ENCODE measurements at places on chromosomes 3 and 15.

DNA sequence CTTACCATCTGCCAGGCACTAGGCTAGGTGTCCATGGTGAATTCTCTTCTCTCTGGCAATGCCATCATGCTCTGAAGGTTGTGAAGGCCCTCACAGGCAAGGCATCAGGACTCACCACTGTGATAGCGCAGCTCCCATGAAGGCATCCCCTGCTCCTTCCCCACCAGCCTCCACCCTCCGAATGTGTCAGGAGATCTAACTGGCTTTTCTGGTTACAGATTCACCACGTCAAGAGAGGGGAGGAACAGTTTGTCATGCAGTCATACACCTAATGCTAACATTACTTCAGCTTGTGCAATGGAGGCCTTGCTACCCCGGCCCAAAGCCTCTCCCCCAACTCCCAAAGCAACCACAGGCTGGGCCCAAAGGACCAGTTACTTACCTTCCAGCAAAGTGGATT lies 8.9 kb upstream of the CMTM8 start:
- DNase-seq: no peak

DNA sequence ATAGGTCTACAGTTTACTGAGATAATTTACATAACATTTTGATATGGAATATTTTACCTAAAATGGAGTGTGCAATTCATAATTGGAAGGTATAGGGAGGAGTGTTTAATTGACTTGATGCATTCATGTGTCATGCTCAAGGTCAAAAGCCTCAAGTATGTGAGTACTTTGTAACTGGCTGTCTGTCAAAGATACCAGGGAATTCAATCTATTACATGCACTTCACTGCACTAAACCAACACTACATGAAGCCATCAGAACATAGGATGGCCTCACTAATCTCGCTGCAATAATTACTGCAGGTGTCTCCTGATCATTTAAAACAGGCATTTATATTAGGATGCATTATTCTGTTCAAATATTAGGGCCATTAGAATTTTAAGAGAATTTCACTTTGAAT lies 367.2 kb downstream of the CNTN4 start:
- DNase-seq: no peak

DNA sequence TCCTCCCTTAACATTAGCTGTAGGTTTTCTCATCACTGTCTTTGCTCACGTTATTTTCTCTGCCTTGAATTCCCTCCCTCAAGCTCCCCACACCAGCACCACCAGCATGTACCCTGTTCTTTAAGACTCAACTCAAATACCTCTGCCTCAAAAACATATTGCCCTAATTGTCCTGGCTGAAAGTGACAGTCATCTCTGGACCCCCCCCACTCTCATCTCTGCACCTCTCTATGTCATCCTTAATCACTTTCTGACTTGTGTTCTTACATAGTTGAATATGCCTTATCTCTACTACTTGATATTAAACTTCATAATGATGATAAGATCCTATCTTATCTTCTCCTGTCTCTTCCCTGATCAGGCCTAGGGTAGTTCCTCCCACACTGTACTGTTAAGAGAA lies 345.2 kb upstream of the TPRG1 start:
- no peak for DNase-seq

DNA sequence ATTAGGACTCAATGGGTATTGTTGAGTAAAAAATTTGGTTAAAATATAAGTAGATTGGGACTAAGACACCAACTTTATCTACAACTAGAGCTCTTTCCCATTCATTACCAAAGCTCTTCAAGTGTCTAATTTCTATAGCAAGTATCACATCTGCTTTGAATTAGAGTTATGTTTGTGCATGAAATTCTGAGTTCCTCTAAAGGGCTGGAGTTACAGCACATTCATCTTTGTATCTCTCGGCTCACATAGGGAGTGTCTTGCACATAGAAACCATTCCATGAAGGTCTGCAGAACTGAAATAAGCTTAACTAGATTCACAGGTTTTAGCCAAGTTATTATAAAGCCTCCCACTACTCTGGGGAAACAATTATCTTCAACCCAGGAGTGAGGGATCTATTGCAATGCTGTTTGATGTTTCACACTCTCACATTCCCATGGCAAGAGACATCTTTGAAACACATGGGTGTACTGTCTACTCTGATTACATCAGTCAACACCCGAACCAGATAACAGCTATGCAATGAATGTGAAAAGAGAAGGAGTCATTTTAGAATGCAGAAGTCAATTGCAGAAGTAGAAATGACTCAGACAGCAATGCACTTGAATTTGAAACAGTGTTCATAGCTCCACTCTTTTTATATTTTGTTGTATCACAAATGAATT lies 93.1 kb upstream of the KBTBD8 start:
- DNase-seq: peak; percentile 6

- DNase-seq: no peak
Measured at GRCh38 chr3:138960417-138960852, 13.4 kb downstream of the FOXL2NB start.

- peak; percentile 41 for DNase-seq
Measured at GRCh38 chr3:99825004-99825640, 7.5 kb downstream of the CMSS1 start.

GRCh38 chr3:60935709-60936108 lies 315.5 kb downstream of the FHIT start:
- DNase-seq: peak; percentile 21

DNA sequence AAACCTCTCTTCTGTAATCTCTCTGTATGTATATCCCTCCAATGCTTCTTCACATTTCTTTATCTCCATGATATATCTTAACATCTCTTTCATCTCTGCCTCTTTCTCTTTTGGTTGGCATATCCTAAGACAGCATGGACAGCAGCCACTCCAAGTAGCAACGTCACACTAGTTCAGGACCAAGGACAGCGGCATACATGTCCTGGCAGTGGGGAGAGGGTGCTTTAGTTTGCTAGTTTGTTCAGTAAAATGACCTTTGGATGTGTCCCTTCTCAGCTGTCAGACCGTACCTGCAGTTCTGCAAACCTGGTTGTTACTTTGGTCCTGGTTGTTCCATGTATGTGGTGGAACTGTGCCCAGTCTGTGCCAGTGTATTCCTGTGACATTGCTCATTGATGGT lies 225.6 kb upstream of the ROPN1 start:
- DNase-seq: peak; percentile 79

DNA sequence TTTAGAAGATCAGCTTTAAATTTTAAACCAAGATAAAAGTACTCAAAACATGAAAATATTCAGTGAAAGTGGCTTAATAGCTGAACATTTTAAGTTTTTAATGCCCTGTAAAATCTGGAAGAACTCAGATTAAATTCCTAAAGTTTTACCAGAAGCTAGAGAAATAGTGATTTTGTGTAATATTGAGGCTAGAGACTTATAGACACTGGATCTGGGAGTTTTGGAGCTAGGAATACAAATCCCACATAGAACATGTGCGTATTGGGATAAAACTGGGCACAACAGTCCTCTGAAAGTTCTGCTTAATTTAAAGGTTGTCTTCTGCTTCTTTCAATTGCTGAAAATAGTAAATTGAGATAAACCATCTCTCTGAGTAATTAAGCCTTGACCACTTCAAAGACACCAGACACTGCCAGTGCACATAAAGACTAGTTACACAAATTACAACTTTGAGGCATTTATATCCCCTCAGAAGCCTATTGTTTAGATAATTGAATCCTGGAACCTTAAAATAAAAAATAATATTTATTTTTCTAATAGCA lies 1382.5 kb downstream of the OTOL1 start:
- no peak for DNase-seq

DNA sequence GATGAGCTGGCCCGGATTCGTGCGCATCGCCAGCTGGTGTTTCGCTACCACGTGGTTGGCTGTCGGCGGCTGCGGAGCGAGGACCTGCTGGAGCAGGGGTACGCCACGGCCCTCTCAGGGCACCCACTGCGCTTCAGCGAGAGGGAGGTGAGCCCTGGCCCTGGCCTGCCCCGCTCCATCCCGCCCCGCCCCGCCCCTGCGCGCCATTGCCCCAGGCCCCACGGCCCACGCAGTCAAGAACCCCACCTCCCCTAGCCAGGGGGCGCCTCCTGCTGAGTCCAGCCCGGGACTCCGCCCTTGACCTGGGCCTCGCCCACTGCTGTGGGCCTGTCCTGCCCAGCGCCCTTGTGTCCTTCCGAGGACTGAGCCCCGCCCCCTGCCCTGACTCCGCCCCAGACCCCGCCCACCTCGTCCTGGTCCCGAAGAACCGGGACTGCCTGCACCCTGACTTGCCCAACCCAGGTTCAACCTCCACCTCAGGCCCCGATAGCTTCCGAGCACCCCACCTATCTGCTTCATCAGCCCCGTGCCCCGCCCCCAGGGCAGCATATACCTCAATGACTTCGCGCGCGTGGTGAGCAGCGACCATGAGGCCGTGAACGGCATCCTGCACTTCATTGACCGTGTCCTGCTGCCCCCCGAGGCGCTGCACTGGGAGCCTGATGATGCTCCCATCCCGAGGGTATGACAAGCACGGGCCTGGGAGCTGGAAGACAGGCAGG lies 14.8 kb downstream of the NT5DC2 start:
- DNase-seq: no peak

DNA sequence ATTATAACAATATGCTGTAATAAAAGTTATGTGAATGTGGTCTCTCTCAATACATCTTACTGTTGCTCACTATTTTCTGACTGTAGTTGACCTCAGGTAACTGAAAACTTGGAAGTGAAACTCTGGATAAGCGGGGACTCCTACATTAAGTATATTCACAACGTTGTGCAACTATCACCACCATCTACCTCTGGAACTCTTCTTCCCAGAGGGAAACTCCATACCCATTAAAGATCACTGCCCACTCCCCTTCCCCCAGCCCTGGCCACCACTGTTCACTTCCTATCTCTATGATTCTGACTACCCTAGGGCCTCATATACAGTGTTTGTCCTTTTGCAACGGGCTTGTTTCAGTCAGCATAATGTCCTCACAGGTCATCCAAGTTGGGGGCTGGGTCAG lies 20.7 kb downstream of the SLCO3A1 start:
- DNase-seq: no peak
